NCI-H510A (cell line): ENCODE measurements at places on chromosomes 11 and 22.

DNA sequence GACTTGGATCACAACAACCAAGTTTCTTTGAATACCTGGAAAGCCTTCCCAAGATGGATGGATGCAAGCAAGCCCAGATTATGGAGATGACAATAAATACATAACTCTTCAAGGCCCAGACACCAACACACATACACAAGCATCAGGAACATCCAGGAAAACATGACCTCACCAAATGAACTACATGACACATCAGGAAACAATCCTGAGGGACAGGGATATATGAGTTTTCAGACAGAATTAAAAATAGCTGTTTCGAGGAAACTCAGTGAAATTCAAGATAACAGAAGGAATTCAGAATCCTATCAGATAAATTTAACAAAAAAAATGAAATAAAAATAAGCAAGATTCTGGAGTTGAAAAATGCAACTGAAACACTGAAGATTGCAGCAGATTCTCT, 659.4 kb downstream of the METTL15 start:
- no peak for DNase-seq

DNA sequence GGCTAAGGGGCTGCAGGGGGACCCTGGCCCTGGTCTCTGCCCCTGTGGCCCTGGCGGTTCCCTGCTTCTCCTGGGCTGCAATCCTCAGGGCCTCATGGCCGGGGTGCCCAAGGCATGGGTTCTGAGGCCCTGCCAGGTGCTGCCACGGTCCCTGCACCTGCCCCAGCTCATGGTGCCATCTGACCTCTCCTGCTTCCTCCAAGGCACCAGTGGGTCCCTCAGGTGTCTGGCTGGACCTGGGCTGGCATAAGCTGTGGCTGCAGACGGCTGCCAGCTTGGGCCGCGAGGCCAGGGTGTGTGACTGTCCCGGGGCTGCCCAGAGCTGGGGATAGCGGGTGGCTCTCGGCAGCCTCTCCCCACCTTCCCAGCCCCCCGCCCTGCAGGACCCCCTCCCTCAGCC, 2.0 kb downstream of the INS start:
- no peak for DNase-seq

GRCh38 chr11:77014669-77015068, 19.5 kb upstream of the B3GNT6 start:
- DNase-seq = no peak

DNA sequence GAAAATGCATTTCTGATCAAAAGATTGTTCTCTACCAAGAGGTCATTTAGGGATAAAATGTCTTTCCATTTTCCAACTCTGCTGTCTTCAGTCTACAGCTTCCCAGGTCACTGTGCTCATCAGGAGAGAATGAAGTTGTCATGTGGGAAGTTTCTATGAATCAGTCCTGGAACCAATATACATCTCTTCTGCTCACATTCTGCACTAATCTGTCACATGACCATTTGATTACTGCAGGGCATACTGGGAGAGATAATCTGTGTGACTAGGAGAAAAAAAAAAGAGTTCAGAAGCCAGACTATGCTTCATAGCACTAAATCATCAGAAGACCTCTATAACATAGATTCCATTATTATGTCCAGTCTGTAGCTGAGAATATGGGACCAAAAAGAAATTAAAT, 611.5 kb downstream of the KCNA4 start:
- DNase-seq = no peak

DNA sequence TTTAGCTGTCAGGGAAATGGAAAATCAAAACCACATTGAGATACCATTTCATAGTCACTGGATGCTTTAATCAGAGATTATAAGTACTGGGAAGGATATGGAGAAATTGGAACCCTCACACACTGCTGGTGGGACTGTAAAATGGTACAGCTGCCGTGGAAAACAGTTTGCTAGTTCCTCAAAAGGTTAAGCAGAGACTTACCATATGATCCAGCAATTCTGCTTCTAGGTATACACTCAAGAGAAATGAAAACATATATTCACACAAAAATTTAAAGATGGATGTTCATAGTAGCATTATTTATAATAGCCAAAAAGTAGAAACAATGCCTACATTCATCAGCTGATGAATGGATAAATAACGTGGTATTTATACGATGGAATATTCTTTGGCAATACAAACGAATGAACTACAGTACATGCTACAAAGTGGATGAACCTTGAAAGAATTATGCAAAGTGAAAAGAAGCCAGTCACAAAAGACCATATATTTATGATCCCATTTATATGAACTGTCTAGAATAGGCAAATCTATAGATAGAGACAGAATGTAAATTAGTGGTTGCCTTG, 23.0 kb downstream of the RNF121 start:
- no peak for DNase-seq

DNA sequence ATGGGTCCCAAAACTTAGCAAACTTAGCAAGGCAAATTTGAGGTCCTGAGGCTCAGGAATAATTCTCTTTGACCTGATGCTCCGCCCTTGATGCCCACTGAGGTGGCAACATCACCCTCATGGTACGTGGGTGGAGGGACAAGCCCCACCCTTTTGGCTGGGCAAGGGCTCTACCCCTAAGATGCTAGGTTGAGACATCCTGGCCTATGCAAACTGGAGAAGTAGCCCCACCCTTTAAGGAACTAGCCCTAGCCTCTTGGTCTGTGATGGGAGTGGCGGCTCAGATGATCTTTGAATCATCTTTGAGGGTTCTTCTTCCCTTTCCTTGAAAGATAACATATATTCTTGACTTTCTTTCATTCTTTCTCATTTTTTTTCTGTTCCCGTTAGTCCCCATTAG, 32.9 kb downstream of the CABIN1 start:
- no peak for DNase-seq

DNA sequence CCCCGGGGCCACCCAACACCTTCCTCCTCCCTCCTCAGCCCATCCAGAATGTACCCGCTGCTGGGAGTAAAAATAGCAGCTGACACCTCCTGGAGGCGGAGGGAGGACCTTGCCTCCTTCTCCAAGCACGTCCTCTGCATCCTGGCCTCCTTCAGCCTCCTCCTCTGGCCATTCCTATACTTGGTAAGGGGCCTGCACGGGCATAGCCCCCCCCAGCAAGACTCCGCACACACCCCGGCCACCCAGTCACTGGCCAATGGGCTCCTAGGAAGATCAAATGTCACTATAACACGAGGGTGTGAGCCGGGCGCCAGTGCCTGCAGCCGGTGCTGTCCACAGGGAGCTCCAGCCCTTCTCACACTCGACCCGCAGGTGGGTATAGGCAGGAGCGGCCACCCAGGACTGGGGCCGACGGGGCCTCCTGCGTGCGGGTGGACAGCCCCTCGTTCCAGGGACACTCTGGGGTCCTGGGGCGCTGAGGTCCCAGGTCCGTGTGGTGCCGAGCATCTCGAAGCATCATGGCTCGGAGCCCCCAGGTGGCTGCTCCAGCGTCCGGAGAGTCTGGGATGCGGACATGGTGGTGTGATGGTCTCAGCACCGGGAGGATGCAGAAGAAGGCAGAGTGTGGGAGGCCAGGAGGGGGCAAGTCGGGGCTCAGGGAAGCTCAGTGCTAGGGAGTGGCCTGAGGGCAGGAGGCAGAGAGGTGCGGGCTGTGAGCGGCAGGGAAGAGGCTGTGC, at the start of gene TNNT3:
TSS of gene TNNT3 (plus strand) at position 313 of the 737 bp plus-strand sequence. CDS start 3,172 bp downstream, outside the sequence.
- no peak for DNase-seq

GRCh38 chr11:118913411-118914125, 12.2 kb downstream of the BCL9L start:
- DNase-seq = no peak

DNA sequence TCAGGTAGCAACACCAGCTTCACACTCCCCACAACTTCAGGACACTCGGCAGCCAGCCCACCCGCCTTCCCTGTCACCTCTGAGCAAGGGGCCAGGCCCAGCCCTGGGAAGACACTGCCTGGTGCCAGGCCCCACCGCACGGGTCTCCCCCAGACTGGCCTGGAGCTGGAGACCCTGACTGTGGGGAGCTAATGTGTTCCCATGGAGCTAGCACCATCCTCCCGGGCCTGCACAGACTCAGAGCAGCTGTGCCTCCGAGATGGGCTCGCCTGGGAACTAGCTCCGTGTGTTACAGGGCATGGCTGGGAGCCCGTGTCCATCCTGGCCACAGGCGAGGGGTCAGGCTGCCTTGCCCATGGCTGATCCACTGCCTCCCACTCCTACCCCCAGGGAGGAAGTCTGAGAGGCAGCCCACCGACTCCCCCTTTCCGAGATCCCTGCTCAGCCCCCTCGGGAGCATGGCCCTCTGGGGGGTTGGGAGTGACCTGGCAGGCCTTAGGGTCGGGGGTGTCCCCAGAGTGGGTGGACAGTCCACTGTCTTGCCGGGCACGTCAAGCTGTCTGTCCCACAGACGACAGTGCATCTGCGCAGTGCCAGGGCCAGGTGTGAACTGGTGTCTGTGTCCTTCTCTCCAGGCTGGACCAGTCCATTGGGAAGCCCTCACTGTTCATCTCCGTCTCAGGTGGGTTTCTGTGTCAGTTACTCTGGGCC, 76.7 kb upstream of the KCNQ1OT1 start:
- DNase-seq = no peak

GRCh38 chr22:36180928-36181327, 20.4 kb upstream of the APOL3 start:
- no peak for DNase-seq

GRCh38 chr22:44888491-44889254, 121.1 kb downstream of the PHF21B start:
- no peak for DNase-seq

- no peak for DNase-seq
Observed at GRCh38 chr11:10022764-10023163, 271.3 kb downstream of the SBF2 start.

DNA sequence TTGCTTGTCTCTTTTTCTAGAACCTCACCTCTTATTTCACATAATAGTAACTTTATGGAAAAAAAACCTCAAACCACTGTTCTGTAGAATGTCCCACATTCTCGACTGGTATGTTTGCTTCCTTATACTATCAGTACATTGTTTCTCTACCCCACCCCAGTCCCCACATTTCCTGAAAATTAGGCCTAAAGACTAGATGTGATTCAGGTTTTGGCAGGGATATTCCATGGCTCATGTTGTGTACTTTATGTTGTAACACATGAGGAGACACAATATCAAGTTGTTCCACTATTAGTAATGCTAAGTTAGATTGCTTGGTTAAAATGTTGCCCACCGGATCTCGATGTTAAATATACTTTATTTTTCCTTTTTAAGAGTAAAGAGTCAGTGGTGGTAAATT, 34.7 kb downstream of the DDIAS start:
- no peak for DNase-seq

DNA sequence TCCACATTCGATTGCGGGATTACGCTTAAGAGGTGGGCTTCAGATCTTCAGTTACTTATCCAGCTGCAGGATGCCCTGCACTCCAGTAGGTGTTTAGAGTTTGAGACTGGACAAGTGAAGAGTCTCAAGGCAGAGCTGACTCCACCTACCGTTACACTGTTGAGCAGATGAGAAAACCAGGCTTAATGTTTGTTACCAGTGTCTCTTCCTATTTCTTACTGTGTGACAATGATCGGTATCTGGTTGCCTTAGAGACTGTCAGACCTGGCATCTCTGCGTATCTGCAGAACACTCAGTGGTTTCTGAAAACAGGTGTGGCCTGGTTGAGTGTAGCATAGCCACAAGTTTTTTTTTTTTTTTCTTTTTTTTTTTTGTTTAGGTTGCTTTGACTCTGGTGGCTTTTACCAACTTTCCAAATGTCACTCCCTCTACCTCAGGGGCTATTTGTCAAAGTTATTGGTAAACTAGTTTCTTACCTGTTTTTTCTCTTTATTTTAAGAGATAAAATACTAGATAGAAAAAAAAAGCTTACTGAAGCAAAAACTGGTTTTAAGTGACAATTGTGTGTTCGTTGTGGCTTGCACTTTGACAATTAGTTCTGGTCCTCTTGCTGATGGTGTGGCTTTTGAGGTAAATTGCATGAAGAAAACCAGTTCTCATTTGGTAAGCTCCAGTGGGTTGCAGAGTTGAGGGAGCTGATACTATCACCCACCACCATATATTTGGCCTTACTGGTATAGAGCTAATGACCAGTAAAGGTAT, 284.8 kb downstream of the ETS1 start:
- DNase-seq = peak; percentile 35

DNA sequence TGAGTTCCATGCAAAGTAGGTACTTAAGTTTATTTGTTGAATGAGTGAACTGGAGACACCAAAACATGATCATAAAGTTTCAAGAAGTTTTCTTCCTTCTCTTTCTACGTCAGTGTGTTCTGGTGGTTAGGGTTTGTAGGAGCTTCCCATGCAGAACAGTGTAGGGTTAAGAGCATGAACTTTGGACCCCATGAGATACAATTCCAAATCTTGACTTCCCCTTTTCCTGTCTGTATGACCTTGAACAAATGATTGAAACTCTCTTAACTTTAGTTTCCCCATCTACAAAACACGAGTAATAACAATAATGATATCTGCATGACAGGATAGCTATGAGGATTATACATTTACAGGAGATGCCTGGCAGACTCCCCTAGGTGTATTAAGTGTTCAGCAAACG, 41.0 kb upstream of the TENM4 start:
- no peak for DNase-seq

DNA sequence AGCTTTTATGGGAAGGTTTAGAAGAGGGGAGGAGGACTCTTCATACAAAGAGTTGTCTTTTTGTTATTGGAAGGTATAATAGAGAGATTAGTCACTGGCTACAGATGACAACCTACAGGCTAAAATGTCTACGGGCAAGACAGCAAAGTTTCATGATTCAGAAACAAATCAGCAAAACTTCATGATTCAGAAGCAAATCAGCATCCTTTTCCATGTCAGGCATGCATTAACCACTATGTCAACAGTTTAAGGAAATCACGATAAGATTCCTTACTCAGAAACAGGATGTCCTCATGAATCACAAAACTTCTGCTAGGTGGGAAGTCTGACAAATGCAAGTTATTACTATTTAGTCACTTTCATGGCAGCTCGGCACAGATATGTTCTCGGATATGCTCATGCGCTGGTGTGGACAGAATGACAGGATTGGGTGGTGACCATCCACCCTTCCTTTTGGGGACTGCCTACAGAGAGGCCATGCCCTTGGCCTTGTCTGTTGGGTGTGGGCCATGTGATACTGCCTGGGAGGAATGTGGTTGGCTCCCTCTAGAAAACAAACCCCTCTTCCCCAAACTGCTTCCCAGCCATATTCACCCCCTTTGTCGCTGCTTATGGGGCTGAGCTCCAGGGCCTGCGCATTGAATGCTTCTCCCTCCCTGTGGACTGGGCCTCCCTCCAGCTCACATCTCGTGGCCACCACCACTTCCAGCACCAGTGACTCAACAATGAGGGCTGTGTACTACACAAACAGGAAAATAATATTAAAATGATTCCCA, 10.1 kb downstream of the C11orf91 start:
- no peak for DNase-seq

- peak; percentile 49 for DNase-seq
Observed at GRCh38 chr11:67118181-67118766, 789 bp upstream of the KDM2A start.

GRCh38 chr11:20363500-20364340, at the start of gene HTATIP2:
Gene HTATIP2, plus strand, starts transcription at chr11:20363714. Its CDS starts 524 bp downstream, at chr11:20364238.
- peak; percentile 15 for DNase-seq
